ENCODE measurements at places on chromosomes 1 and 21. TPM values are rescaled to one million over a fixed set of nuclear protein-coding genes. Genes with fewer than 3 reads are reported as not detected.

GMEB1 gene
- total RNA-seq = 16.3 TPM

- no peaks in the 10 kb centered on the region for H3K27me3 ChIP-seq
- peak; percentile 86 for DNase-seq
- H3K4me1 ChIP-seq = peaks cover 37% of the 10 kb centered on the region
- H3K27ac ChIP-seq = peak overlapping the region; percentile 50
- no peak overlapping the region for H3K4me3 ChIP-seq
Observed at GRCh38 chr1:161209790-161210409, 5.2 kb upstream of the FCER1G start.

DNA sequence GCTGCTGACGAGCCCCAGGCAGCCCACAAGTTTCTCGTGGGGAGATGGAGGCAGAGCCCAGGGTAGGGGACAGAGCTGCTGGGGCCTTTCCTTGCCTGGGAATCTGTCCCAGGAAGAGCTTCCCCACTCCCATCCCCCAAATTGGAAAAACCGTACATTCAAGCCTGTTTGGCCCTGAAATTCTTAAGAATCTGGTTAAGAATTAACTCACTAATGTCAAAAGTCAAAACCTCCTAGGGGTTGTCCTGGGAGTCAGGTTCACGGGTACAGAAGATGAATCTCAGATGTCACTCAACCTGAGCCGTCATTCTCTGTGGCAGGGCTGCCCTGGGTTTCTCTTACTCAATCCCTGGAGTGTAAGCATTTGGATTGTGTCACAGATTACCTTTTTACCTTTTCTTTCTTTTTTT is 8.4 kb downstream of the C1orf115 start:
- no peak overlapping the region for H3K27ac ChIP-seq
- no peak for DNase-seq

- no peak for DNase-seq
- H3K27me3 ChIP-seq = no peaks in the 10 kb centered on the region
- peaks cover 1% of the 10 kb centered on the region for H3K4me1 ChIP-seq
- no peak overlapping the region for H3K4me3 ChIP-seq
Observed at GRCh38 chr1:53822931-53823330, 15.2 kb downstream of the NDC1 start.

WLS gene
- not detected for total RNA-seq

GRCh38 chr1:118484893-118485292 is 299.9 kb upstream of the SPAG17 start:
- no peaks in the 10 kb centered on the region for H3K4me1 ChIP-seq
- H3K4me3 ChIP-seq = no peak overlapping the region
- no peak for DNase-seq
- H3K27me3 ChIP-seq = no peaks in the 10 kb centered on the region
- H3K27ac ChIP-seq = no peak overlapping the region

GRCh38 chr1:55375617-55376258 is 160.6 kb upstream of the USP24 start:
- no peaks in the 10 kb centered on the region for H3K27me3 ChIP-seq
- peak; percentile 56 for DNase-seq
- no peak overlapping the region for H3K27ac ChIP-seq
- H3K36me3 ChIP-seq = no peaks in the 10 kb centered on the region

DNA sequence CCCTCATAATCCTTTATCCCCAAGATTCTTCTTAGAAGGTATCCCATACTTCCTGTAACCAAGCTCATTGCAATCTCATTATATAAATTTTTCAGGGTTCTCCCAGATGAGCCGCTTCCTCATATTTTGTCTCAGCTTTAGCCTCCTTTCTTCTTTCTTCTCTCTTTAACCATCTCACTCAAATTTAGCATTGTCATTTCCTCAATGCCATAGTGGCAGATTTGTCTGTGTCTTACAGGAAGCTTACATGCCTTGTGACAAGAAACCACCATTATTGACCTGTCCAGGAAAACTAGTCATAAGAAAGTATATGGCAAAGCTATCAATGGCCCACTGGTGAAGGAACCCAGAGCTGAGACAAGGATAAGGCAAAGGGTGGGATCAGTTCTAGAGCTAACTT is 6.0 kb upstream of the FCRL2 start:
- H3K27me3 ChIP-seq = peaks cover 11% of the 10 kb centered on the region
- DNase-seq = no peak
- no peak overlapping the region for H3K27ac ChIP-seq

DNA sequence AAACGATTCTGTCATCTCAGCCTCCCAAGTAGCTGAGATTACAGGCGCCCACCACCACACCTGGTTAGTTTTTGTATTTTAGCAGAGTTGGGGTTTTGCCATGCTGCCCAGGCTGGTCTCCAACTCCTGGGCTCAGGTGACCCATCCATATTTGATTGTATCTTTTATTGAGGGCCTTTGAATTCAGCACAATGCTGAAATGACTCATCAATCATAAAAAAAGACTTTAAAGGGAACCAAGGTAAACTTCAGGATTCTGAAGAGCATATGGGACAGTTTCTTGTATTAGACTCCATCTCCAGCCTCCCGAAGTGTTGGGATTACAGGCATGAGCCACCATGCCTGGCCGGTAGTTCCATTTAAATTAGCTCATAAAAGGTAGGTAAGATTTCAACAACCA is 232.2 kb downstream of the SETD4 start:
- H3K4me1 ChIP-seq = no peaks in the 10 kb centered on the region
- no peak for DNase-seq
- H3K4me3 ChIP-seq = no peak overlapping the region

VWA1 gene
- total RNA-seq = 0.72 TPM

DNA sequence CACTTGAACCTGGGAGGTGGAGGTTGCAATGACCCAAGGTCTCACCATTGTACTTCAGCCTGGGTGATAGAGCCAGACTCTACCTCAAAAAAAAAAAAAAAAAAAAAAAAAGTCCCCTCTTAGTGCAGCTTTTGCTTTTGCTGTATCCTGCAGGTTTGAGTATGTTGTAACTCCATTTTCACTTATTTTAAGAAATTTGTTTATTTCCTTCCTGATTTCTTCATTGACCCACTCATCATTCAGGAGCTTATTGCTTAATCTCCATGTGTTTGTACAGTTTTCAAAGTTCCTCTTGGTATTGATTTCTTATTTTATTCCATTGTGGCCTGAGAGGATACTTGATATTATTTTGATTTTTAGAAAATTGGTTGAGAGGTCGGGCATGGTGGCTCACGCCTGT is 50.9 kb upstream of the AK4 start:
- DNase-seq = no peak
- H3K36me3 ChIP-seq = no peaks in the 10 kb centered on the region
- H3K27ac ChIP-seq = no peak overlapping the region
- H3K4me3 ChIP-seq = no peak overlapping the region

- peaks cover 35% of the 10 kb centered on the region for H3K4me1 ChIP-seq
- no peak overlapping the region for H3K4me3 ChIP-seq
- no peaks in the 10 kb centered on the region for H3K27me3 ChIP-seq
- H3K27ac ChIP-seq = no peak overlapping the region
- DNase-seq = no peak
- H3K36me3 ChIP-seq = peaks cover 5% of the 10 kb centered on the region
Observed at GRCh38 chr1:66383168-66383567, 150.8 kb upstream of the SGIP1 start.

NFASC gene
- 0.10 TPM for total RNA-seq

DNA sequence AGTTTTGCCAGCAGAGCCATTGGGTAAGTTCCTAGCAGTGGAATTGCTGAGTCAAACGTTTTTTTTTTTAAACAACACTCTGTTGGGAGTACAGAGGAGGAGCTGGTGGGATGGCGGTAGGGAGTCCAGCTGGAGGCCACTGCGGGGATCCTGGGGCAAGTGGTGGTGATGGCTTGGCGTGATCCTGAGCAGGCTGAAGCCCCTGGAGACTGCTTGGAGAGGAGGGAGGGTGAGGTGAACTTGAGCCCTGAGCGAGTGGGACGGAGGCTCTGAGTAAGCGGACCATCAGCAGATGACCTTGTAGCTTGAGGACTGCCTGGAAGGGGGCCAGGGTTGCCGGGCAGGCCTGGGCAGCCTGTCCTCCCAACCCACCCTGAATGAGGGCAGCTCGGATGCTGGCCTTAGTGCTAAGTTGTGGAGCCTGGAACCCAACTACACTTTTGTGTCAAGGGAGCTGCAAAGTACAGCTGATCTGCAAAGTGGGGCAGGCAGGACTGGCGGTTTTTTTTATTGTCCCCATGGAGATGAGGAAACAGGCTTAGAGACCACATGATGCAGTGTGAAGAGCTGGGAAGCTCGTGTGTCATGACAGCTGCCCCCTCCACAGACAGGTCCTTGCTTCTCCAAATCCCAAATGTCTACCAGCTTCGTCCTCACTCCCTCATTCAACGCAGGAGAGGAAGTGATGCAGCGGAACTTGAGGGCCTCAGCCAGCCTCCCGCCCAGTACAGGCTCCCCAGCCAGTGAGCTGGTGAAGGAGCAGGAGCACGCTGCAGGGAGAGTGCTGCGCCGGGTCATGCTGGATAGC is 20.2 kb downstream of the MRPL37 start:
- no peaks in the 10 kb centered on the region for H3K27me3 ChIP-seq
- H3K4me3 ChIP-seq = no peak overlapping the region
- H3K4me1 ChIP-seq = peaks cover 3% of the 10 kb centered on the region
- H3K36me3 ChIP-seq = peaks cover 25% of the 10 kb centered on the region
- DNase-seq = no peak

- no peak overlapping the region for H3K4me3 ChIP-seq
- H3K27ac ChIP-seq = no peak overlapping the region
- no peaks in the 10 kb centered on the region for H3K4me1 ChIP-seq
- no peaks in the 10 kb centered on the region for H3K36me3 ChIP-seq
- DNase-seq = no peak
Observed at GRCh38 chr1:88149686-88150085, 534.4 kb upstream of the PKN2 start.

- H3K27ac ChIP-seq = no peak overlapping the region
- no peaks in the 10 kb centered on the region for H3K36me3 ChIP-seq
- H3K27me3 ChIP-seq = no peaks in the 10 kb centered on the region
- no peak overlapping the region for H3K4me3 ChIP-seq
Observed at GRCh38 chr1:200359610-200360163, 50.1 kb downstream of the ZNF281 start.

- H3K27ac ChIP-seq = no peak overlapping the region
- H3K36me3 ChIP-seq = no peaks in the 10 kb centered on the region
- H3K4me3 ChIP-seq = no peak overlapping the region
- no peak for DNase-seq
Observed at GRCh38 chr21:35792569-35793305, 267.6 kb downstream of the SETD4 start.

GRCh38 chr1:146012703-146013558 is 8.6 kb downstream of the HJV start:
- no peak overlapping the region for H3K27ac ChIP-seq
- peaks cover 5% of the 10 kb centered on the region for H3K4me1 ChIP-seq
- peaks cover 8% of the 10 kb centered on the region for H3K27me3 ChIP-seq

- no peak overlapping the region for H3K4me3 ChIP-seq
- no peaks in the 10 kb centered on the region for H3K27me3 ChIP-seq
- no peak overlapping the region for H3K27ac ChIP-seq
- no peaks in the 10 kb centered on the region for H3K4me1 ChIP-seq
- no peak for DNase-seq
- H3K36me3 ChIP-seq = peaks cover 3% of the 10 kb centered on the region
Observed at GRCh38 chr1:164347980-164348379, 211.0 kb upstream of the PBX1 start.

OR6N1 gene
- not detected for total RNA-seq

DNA sequence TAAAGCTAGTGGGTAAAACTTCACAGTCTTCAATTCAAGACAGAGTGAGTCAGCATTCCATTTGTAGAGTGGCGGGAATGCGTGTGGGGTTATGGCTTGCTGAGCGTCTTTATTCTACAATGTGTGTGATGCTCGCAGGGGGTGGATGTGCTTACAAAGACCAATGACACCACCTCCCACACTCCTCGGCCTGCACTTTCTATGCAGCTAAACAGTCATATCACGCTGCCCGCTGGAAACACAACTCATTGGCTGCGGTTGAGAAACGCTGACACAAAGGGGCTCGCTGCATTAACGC is 298.5 kb downstream of the PCP4 start:
- no peaks in the 10 kb centered on the region for H3K4me1 ChIP-seq
- H3K36me3 ChIP-seq = no peaks in the 10 kb centered on the region
- H3K27me3 ChIP-seq = no peaks in the 10 kb centered on the region
- DNase-seq = no peak
- no peak overlapping the region for H3K4me3 ChIP-seq

GRCh38 chr1:18874600-18874999 is 15.1 kb upstream of the TAS1R2 start:
- H3K27me3 ChIP-seq = no peaks in the 10 kb centered on the region
- no peaks in the 10 kb centered on the region for H3K36me3 ChIP-seq
- H3K27ac ChIP-seq = no peak overlapping the region
- DNase-seq = no peak

AMIGO1 gene
- total RNA-seq = 1.5 TPM

FALEC gene
- total RNA-seq = not detected

SPATA45 gene
- not detected for total RNA-seq

DNA sequence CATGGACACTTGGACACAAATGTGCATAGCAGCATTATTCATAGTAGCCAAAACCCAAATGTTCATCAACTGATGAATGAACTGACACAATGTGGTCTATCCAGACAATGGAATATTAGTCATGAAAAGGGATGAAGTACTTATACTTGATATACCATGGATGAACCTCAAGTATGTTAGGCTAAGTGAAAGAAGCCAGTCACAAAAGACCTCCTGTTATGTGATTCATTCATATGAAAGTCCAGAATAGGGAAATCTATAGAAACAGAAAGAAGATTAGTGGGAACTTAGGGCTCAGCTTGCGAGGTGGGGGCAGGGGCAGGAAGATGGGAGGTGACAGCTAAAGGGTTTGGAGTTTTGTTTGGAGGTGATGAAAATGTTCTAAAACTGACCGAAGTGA is 7.4 kb downstream of the KCNE1 start:
- H3K27ac ChIP-seq = no peak overlapping the region
- H3K27me3 ChIP-seq = peaks cover 6% of the 10 kb centered on the region
- no peak for DNase-seq
- H3K36me3 ChIP-seq = no peaks in the 10 kb centered on the region
- H3K4me3 ChIP-seq = no peak overlapping the region

GRCh38 chr1:234541286-234541975 is 62.5 kb upstream of the TARBP1 start:
- H3K36me3 ChIP-seq = no peaks in the 10 kb centered on the region
- no peak overlapping the region for H3K4me3 ChIP-seq
- peaks cover 19% of the 10 kb centered on the region for H3K4me1 ChIP-seq
- no peak for DNase-seq

Data from activated naive CD4-positive, alpha-beta T cell treated with anti-CD3 and anti-CD28 coated beads for 36 hours (primary cell).